ENCODE measurements at places on chromosomes 4 and X. TPM values are rescaled to one million over a fixed set of nuclear protein-coding genes. Genes with fewer than 3 reads are reported as not detected.

The MAP3K15 gene
- 0.16 TPM for total RNA-seq

The STARD8 gene
- total RNA-seq, result 4.5 TPM

The MAGEC3 gene
- not detected for total RNA-seq

The PRSS12 gene
- total RNA-seq, result 31.1 TPM

The SOX3 gene
- not detected for total RNA-seq

The UGT2B15 gene
- total RNA-seq, result 61.8 TPM

The KIF4A gene
- total RNA-seq, result 10.7 TPM

The IRAK1 gene
- 85.2 TPM for total RNA-seq

- DNase-seq, result no peak
Measured at GRCh38 chr4:4388836-4389575, 2.1 kb downstream of the NSG1 start.

DNA sequence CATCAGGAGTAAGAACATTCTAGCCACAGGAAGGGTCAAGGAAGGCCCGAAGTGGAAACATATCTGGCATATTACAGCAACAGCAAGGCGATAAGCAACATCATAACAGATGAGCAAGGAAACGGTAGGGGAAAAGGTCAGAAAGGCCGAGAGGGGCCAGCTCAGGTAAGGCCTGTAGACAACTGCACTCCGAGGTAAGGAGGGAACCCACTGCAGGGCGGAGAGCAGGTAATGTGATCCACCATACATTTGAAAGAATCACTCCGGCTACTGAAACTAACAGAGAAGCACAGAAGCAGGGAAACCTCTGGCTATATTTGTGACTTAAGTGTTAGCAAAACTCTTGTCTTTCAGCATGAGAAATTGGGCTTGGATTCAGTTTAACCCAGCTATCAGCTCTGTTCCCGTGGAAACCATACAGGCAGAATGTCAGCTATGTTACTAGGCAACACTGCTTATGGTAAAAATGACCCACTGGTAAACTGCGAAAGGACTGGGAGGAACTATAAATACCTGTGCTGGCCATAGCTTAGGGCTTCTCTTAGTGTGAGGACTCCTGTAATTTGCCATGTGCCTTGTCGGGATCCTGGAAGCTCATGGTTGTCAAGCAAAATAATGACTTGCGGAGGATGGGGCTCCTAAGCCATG lies 31.0 kb downstream of the FRYL start:
- DNase-seq, result no peak

GRCh38 chr4:141126769-141127168 lies 6.5 kb downstream of the RNF150 start:
- no peak for DNase-seq

DNA sequence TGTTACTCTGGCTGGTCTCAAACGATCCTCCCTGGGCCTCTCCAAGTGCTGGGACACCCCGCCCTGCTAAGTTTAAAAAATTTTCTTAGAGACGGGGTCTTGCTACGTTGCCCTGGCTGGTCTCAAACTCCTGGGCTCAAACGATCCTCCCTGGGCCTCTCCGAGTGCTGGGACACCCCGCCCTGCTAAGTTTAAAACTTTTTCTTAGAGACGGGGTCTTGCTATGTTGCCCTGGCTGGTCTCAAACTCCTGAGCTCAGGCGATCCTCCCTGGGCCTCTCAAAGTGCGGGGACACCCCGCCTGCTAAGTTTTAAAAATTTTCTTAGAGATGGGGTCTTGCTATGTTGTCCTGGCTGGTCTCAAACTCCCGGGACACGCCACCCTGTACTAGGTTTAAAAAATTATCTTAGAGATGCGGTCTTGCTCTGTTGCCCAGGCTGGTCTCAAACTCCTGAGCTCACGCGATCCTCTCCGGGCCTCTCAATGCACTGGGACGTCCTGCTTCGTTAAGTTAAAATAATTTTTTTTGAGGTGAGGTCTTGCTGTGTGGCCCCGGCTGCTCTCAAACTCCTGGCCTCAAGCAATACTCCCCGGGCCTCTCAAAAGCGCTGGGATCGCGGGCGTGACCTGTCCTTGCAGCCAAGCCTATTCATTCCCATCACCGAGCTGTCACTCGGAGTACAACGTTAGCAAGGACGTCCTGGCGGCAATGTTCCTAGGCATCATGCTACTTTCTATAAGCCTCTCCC lies 1.1 kb downstream of the SLC25A6 start:
- DNase-seq, result peak; percentile 53

GRCh38 chr4:176571206-176571605 lies 221.5 kb downstream of the VEGFC start:
- DNase-seq, result no peak

- no peak for DNase-seq
Measured at GRCh38 chrX:120732461-120732860, 102.6 kb upstream of the C1GALT1C1 start.

GRCh38 chrX:154294791-154295574 lies at the start of gene TEX28:
Gene TEX28, minus strand, starts transcription at chrX:154295124. Its CDS starts 3,007 bp downstream, at chrX:154292117.
- DNase-seq, result no peak

DNA sequence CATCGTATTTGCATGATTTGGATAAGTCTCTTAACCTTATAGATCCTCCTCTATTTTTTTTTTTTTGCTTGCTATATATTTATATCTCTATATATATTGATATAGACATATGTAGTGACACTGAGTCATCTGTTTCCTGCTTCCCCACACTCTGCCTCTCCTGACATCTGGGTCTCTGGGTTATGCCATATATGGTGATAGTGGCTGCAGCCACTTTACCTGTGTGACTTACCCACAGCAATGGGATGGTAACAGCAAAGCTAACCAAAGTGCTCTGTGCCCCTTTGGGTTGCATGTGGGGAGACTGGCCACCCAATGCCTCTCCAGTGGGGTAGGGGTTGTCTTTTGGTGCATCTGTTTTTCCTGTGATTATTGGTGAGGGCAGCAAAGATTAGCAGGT lies 14.5 kb downstream of the CMC4 start:
- DNase-seq, result no peak

DNA sequence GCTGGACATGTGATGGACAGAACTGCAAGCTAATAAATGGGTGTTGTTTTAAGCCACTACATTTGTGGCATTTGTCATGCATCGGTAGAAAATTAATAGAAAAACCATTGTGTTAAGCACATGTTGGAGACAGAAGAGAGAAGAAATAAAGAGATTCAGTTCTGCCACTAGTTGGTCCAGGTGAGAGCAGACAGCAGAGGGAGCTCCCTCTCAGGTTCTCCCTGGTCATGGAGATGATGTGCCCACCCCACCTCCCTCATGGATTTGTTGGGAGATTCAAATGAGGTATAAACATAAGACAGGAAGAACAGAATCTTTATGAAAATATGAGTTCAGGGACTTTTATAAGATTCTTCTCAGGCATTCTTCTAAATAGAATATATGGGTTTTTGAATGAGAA lies 36.8 kb upstream of the OCIAD2 start:
- DNase-seq, result no peak

DNA sequence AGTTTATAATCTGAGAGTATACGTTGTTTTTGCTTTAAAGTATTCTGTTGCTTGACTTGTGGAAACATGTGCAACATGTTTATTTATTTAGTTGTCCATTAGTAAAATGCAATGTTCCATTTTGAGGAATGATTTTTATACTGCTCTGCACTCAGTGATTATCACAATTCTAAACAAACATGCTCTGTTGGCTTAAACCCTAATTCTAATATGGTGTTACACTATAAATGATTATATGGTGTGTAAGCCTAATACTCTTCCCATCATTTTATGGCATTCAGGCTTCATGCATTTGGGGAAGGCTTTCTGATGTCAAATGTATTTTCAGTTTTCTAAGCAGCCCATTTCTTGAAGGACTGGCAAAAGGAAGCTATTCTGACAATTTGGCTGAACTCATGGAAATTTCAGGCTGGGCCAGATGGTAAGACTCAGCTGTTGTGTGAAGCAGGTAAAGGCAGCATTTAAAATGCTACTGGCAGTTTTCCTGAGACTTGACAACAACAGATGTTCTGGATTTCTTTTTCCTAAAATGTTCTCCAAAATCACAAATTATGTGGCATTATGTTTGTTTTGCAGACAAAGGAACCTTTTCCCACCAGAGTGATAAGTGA lies 336.7 kb upstream of the GNPDA2 start:
- DNase-seq, result no peak

DNA sequence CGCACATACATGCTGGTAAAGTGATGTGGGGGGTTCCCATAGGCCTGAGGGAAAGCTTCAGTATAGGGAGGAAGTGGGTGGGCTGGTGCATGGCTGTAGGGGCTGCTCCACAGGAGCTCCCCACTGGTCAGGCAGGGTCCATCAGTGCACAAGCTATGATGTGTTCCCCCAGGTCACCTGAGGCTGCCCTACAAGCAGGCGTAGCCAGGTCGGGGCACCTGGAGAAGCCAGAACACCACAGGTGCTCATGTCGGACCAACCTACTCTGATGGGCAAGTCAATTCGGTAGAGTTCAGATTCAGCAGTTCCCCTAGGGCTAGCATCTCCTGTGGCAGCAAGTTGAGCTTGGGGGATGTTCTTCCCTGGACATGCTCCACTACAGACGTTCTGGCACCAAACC lies 103.3 kb upstream of the EPHA5 start:
- DNase-seq, result no peak

- no peak for DNase-seq
Measured at GRCh38 chr4:165864271-165864670, 8.8 kb upstream of the TLL1 start.

GRCh38 chr4:187469627-187470026 lies 525.9 kb upstream of the ZFP42 start:
- DNase-seq, result no peak
